ENCODE measurements at places on chromosomes 3 and 15. TPM values are rescaled to one million over a fixed set of nuclear protein-coding genes. Genes with fewer than 3 reads are reported as not detected.

CLDN16 gene
- total RNA-seq = 0.37 TPM

GOLGA8S gene
- total RNA-seq = not detected

TUBGCP5 gene
- 12.1 TPM for total RNA-seq

KLHL6 gene
- total RNA-seq = 0.07 TPM

RPS27L gene
- total RNA-seq = 89.6 TPM

PPARG gene
- total RNA-seq = 7.1 TPM
